Nephron progenitor cell (in vitro differentiated cells): ENCODE measurements at places on chromosomes 12 and 14.

DNA sequence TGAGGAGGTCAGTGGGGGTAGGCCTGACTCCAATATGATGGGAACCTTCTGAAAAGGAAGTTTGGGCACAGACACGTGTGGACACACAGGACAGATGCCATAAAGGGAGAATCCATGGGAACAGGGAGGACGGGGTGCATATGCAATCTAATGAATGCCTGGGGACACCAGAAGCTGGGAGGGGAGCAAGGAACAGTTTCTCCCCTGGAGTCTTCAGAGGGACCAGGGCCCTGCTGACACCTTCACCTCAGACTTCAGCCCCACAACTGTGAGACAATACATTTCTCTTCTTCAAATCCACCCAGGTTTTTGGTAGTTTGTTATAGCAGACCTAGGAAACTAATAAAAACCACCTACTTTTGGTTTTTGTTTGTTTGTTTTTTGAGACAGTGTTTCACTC, 35.2 kb upstream of the CLIP1 start:
- H3K4me1 ChIP-seq: no peaks in the 10 kb centered on the region
- no peak overlapping the region for H3K4me3 ChIP-seq
- peaks cover 3% of the 10 kb centered on the region for H3K27me3 ChIP-seq

- H3K36me3 ChIP-seq: no peaks in the 10 kb centered on the region
- H3K27ac ChIP-seq: no peak overlapping the region
- peak overlapping the region; percentile 45 for H3K4me3 ChIP-seq
- H3K27me3 ChIP-seq: no peaks in the 10 kb centered on the region
- peaks cover 39% of the 10 kb centered on the region for H3K4me1 ChIP-seq
Observed at GRCh38 chr12:108337235-108338223, 1.6 kb downstream of the CMKLR1 start.

DNA sequence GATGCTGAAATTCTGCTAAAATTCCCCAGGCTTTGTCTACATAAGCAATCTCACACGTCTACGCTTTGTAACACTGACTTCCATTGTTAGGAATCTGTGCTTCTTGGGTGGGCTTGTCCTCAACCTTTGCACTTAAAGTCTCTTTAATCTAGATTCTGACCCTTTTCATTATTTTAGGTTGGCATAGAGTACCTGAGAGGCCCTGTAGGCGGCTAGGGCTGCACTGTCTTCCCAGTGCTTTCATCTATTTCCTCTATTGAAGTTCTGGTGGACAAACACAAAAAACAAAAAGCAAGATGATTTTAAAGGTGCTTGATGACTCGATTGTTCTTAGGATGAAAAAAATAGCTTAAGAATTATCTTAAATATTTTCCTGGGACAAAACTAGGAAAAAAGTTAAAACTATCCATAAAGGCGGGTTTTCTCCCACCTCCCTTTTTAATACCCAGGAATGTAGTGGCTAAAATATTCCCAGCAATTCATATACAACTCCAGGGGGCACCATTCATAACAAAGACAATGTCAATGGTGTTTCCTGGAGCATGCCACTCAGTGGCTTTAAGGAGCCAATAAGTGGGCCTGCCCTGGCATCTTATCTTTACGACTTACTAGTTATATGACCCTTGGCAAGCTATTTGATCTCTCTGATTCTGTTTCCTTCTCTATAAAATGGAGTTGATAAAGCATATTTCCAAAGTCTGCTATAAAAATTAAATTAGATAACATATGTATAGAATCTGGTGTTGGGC, 197.5 kb downstream of the STXBP6 start:
- peaks cover 12% of the 10 kb centered on the region for H3K36me3 ChIP-seq
- H3K27me3 ChIP-seq: no peaks in the 10 kb centered on the region
- H3K27ac ChIP-seq: peak overlapping the region; percentile 8
- no peak for DNase-seq

- H3K36me3 ChIP-seq: no peaks in the 10 kb centered on the region
- peaks cover 23% of the 10 kb centered on the region for H3K27me3 ChIP-seq
- peaks cover 4% of the 10 kb centered on the region for H3K4me1 ChIP-seq
- H3K4me3 ChIP-seq: no peak overlapping the region
- no peak for DNase-seq
- H3K27ac ChIP-seq: no peak overlapping the region
Observed at GRCh38 chr14:98826618-98827017, 445.4 kb downstream of the BCL11B start.

GRCh38 chr12:79053394-79053793, 188.8 kb downstream of the SYT1 start:
- no peaks in the 10 kb centered on the region for H3K4me1 ChIP-seq
- H3K36me3 ChIP-seq: peaks cover 8% of the 10 kb centered on the region
- H3K27ac ChIP-seq: no peak overlapping the region
- H3K4me3 ChIP-seq: no peak overlapping the region
- H3K27me3 ChIP-seq: no peaks in the 10 kb centered on the region

- peaks cover 6% of the 10 kb centered on the region for H3K4me1 ChIP-seq
- no peak overlapping the region for H3K4me3 ChIP-seq
- H3K27me3 ChIP-seq: peaks cover 3% of the 10 kb centered on the region
Observed at GRCh38 chr12:94812345-94812744, 162.0 kb upstream of the TMCC3 start.
